ENCODE measurements at places on chromosomes 5 and 9.

DNA sequence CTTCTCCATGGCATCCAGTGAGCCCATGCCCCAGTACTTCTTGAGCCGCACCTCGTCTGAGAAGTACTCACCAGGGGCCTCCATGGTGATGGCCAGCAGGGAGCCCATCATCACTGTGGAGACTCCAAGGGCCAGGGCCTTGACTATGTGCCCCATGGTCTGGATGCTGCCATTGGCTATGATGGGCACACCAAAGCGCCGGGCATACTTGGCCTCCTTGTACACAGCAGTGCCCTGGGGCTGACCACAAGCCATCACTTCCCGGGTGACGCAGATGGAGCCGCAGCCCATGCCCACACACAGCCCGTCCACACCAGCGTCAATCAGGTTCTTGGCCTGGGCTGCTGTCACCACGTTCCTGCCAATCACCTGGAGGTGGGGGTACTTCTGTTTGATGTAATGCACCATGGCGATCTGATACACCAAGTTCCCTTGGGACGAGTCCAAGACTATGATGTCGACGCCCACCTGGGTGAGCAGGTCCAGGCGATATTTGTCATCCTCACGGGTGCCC is 7.0 kb upstream of the DCAF12 start:
- DNase-seq: no peak

- DNase-seq: no peak
These were observed 485 bp upstream of the HABP4 start for GRCh38 chr9:96449523-96449844.

DNA sequence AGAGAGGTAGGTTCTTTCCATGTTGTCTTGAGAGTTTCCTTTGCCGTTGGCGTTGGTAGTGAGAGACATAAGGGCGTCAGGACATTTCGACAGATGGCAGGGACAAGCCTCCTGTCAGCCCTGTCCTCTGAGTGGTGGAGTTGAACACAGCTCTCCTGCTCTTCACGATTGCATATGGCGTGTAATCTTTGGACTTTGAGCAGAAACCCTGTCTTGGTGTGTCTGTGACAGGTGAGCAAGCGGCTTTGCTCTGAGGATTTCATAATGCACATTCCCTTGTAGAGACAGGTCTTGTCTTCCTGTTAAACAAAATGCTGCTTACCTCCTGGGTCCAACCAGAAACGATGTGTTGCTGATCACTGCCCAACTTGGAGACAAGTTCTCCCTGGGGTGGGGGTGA is 146.5 kb downstream of the NXNL2 start:
- DNase-seq: no peak

DNA sequence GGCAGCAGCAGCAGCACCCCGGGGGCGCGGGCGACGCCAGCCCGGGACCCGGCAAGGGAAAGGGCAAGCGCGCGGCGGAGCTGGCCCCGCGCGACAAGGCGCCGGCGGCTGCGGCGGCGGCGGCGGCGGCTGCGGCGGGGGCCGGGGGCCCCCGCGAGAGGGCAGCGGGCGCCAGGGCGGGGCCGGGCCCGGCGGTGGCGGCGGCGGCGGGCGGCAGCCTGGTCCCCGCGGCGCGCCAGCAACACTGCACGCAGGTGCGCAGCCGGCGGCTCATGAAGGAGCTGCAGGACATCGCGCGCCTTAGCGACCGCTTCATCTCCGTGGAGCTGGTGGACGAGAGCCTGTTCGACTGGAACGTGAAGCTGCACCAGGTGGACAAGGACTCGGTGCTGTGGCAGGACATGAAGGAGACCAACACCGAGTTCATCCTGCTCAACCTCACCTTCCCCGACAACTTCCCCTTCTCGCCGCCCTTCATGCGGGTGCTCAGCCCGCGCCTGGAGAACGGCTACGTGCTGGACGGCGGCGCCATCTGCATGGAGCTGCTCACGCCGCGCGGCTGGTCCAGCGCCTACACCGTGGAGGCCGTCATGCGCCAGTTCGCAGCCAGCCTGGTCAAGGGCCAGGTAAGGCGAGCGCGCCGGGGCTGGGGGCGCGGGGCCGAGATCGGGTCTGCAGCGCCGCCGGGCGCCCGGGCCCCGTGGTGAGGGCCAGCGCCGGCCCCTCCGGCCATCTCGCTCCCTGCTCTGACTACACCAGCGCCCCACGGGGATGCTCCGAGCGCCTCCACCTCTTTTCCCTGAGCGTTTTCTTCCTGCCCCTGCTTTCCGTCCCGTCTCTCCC is at the start of gene UBE2QL1:
Gene UBE2QL1 (plus strand): TSS at position 238 of the 843 bp plus-strand sequence. CDS start 35 bp downstream, at position 273.
- no peak for DNase-seq

- DNase-seq: no peak
These were observed 131.8 kb downstream of the TLE1 start for GRCh38 chr9:81557452-81558090.

GRCh38 chr5:1814183-1815020 is 13.2 kb downstream of the NDUFS6 start:
- no peak for DNase-seq

GRCh38 chr5:124631874-124632550 is 114.4 kb downstream of the ZNF608 start:
- no peak for DNase-seq

DNA sequence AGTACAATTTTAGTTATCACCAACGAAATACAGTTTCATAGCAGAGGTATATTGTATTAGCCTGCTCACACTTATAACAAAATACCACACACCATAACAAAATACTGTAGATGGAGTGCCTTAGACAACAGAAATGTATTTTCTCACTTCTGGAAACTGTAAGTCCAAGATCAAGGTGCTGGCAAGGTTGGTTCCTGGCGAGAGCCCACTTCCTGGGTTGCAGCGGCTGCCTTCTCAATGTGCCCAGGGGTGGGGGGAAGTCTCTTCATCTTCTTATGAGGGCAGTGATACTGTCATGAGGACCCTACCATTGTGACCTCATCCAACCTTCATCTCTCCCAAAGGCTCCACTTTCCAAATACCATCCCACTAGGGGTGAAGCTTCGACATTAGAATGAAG is 30.5 kb upstream of the GADD45G start:
- DNase-seq: no peak
